Neural progenitor cell (in vitro differentiated cells): ENCODE measurements at places on chromosomes 5 and 9.

DNA sequence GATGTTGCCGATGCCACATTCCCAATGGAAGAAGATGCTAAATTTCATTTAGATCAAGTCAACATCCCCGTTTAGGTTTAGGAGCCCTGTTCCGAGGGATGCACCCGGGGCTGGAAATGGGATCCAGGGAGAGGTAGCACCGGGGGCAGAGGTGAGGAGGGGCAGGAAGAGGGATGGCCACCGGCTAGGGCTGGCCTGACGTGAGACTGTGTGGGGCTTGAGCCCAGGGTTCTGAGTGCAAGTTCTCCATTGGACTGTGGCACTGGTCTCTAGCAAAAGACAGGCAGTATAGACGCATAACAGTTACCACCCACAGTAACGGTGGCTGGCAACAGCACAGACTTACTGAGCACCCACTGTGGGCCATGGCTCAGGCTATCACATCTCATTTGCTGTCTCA, 209.0 kb upstream of the MVB12B start:
- DNase-seq, result no peak

DNA sequence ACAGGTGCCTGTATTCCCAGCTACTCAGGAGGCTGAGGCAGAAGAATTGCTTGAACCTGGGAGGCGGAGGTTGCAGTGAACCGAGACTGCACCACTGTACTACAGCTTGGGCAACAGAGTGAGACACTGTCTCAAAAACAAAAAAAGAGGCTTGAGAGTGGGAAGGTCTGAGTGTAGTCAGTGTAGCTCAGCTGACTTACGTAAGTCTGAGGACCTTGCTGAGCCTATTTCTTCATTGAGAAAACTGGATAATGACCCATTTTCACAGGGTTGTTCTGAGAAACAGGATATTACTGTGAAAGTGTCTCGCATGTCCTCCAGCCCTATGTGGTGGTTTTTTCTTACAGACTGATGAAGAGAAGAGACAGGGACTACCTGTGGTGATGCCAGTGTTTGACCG, 66.7 kb downstream of the WDR41 start:
- DNase-seq, result no peak

GRCh38 chr5:322281-322941, 897 bp downstream of the AHRR start:
- DNase-seq, result no peak

DNA sequence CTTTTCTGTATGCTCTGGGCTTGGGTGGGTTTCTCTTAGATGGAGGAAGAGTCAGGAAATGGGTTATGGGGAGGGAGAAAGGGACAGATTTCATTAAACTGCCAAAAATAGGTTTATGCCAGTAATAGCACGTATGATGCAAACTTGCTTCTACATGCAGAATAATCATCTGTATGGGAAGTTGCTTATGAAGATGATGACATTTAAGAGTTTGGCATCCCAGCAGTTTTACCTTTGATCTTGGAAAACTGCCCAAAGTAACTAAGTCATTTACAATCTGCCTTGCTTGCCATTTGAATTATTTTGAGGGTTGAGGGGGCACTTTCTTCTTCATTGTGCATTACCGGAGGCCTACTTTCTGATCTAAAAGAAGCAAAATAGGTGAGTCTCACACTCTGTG, 282.9 kb upstream of the ANKRD55 start:
- no peak for DNase-seq

DNA sequence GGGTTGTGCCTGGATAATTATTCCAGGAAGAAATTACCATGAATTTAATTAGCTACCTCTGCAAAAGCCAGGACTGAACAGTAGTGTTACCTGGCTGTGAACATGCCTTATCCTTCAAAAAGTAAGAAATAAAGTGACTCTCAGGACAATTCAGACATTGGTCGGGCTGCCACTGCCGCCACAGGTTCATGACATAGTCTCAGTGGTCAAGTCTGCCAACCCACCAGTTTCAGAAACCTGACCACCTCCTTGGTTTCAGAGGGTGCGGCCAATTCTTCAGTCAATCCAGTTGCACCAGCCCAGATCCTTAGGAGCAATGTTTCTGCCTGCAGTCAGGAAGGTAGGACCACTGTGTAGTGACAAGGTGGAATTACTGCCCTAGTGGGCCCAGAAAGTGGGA, 593.1 kb upstream of the DAB2 start:
- no peak for DNase-seq

- no peak for DNase-seq
Measured at GRCh38 chr9:124635285-124635684, 128.1 kb upstream of the NR5A1 start.

- no peak for DNase-seq
Measured at GRCh38 chr5:92525131-92525530, 1055.9 kb downstream of the NR2F1-AS1 start.

DNA sequence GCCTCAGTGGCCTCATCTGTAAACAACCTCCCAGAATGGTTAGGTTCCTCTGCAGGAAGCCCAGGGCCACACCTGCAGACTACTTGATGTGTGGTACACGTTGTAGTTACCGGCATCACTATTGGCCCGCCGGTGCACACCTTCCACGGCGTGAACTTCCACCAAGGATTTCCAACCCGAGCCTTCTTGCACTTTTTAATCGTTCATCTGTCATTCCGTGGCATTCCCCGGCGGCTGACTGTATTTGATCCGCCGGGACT, 5.3 kb upstream of the TRIM41 start:
- no peak for DNase-seq

GRCh38 chr5:65762234-65762633, 40.2 kb downstream of the NLN start:
- no peak for DNase-seq

- DNase-seq, result peak; percentile 55
Measured at GRCh38 chr9:33225319-33226147, 14.4 kb upstream of the SPINK4 start.

DNA sequence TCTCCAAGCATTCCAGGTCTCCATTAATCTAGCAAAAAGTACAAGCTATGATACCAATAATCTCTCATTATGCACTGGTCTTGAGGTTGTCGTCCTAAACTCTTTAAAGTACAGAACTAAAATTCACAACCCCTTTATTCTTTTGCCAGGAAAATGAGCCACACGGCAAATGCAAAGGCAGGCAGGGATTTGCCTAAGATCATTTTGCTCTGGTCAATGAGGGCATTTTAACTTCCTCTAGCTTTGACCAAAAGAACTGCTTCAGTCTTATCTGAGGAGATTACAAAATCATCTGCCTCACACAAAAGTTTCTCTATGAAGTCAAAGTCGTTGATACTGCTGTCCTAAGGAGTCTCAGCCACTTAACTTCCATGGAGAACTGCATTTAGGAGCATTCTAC, 51.8 kb downstream of the EPB41L4B start:
- DNase-seq, result no peak

DNA sequence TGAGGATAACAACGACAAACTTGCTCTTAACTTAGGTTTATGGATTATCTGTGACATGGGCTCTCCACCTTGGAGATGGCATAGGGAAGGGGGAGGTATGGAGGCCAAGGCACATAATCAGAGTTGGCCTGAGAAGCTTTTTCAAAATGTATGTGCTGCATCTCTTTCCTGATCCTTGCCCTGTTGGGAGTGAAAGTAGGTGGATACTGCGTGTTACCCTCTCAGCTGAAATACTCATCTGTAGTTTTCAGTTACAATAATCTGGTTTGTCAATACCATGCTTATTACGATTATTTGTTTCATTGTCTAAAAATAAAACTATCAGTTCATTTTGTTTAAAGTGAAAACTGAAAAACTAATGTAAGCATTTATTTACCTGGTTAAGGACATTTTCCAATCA, 86.7 kb downstream of the SLC44A1 start:
- DNase-seq, result no peak

- no peak for DNase-seq
Measured at GRCh38 chr5:24749701-24750100, 104.9 kb upstream of the CDH10 start.

DNA sequence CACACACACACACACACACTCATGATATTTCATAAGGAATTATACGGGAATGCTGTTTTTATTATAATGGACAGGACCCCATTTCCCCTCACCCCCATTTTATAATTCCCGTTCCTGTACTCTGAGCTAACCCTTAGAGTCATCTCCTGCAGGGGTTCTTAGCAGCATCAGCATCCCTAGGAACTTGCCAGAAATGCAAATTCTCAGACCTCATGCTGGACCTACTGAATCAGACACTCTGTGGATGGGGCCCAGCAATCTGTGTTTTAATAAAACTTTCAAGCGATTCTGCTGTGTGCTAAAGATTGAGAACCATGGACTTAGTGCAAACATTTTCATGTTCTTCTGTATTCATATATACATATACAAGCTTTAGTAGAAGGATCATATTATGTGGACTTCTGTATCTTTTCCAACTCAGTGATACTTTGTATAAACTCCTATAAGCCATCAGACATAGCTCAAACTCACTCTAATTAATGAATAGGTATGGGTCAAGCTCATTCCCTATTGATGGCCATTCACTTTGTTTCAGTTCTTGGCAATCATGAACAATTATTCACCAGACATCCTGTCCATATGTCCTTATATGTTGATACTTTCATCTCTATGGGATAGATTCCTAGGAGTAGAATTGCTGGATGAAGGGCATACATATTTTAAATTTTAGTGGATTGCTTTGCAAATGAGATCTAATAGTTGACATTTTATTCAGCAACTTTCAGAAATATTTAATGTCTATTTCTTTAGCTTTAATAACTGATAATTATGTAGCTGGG, 65.5 kb downstream of the ARHGEF28 start:
- no peak for DNase-seq

DNA sequence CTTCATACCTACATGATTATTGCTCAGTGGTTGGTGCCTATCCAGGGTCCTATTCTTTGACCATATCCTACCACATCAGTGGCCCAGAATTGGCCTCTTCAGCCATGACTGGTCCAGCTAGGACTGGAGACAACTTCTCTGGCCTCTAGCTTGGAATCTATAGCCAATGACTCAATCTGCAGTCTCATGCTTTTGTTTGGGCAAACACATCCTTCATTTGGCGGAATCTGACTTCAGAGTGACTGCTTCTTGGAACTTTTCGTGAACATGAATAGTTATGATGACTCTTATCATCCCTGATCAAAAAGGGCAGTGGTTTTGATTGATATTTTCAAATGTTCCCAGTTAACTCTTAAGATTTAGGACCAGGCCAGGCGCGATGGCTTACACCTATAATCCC, 134.1 kb downstream of the PAPPA start:
- no peak for DNase-seq

- DNase-seq, result no peak
Measured at GRCh38 chr5:78915170-78915569, 69.9 kb downstream of the ARSB start.

DNA sequence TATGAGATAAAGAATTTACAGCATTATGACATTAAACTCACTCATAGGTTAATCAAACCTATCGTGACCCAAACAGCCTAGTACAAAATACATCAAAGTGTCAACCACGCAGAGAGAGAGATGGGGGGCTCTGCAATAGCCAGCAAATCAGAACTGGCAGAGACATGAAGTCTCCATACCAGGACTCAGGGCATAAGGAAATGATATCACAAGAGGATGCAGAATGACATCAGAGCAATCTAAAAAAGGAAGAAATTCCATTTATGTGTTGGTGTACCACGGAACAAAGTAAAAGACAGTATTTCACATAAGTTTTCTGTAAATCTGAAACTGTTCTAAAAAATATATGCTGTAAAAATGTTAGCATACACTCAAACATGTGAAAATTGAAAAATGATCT, 24.6 kb downstream of the BICD2 start:
- no peak for DNase-seq

DNA sequence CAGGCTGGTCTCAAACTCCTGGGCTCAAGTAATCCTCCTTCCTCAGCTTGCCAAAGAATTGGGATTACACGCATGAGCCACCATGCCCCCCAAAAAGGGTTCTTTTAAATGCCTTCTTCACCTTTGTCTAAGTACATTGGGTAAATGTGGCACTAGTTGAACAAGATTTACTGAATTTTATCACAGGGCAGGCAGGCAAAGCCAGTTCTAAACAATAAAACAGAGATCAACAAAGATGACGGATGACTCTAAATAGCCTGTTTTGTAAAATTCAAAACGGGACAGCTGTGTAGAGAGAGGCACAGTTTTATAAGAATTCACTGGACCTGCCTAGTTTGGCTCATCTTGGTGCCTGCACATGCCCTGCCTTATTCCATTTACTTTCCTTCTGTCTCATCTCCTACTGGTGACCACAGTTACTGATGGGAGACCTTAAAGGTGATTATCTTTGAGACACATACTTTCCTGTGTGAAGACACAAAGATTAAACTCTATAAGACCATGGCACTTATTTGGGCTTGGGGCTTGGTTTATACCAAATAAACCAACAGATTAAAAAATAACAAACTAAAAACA, 149.6 kb upstream of the DMRT1 start:
- DNase-seq, result no peak

DNA sequence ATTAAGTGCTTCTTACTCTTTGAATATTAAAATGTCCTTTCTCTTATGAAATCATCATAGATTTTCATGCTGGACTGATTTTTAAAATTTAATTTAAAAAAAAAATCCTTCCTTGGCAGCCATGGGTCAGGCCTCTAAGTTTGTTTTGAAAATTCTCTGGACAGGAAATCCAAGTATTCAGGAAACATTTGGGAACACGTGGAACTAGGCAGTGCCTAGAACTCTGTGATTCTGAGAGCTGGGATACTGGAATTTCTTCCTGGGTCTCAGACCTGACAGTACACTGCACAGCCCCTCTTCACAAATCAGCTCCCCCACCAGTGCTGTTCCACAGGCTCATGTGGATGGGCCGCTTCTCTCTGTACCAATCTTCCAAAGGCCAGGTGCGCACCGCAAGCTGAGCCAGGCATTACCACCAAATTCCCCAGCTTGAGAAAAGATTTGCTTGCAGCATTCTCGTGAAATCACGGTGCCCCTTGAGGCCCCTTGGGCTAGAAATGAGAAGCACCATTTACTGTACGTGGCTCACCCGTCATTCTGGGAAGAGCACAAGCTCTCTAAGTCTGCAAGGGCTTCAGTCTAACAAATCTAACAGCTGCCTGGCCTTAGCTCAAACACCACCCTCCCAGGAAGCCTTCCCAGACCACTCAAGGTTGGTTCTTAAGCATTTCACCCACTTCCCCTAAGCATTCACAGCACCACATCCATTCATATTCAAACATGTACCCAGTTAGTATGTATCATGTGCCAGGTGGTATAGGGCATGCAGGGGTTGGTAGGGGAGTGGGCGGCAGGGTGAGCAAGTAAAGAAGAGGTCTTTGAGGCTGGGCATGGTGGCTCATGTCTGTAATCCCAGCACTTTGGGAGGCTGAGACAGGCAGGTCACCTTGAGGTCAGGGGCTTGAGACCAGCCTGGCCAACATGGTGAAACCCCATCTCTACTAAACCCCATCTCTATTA, 26.5 kb downstream of the B4GALT1 start:
- no peak for DNase-seq

DNA sequence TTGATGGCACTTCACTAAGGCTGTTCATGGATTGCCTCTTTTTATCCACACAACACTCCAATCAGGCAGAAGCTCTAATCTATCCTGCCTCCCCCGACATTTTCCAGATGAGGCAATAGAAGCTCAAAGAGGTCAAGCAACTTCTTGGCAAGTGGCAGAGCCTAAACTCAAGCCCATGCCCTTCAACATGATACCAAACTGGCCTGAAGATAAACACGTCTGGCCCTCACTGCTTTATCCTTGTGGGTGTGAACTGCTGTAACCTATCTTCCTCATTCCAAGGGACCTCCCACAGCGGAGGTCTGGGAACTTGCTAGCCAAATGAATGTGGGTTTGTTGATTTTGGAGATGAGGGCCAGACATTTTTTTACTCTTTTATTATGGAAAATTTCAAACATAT, 9.5 kb downstream of the SLC35A4 start:
- no peak for DNase-seq
